ENCODE measurements at places on chromosomes 2 and 18. TPM values are rescaled to one million over a fixed set of nuclear protein-coding genes. Genes with fewer than 3 reads are reported as not detected.

DNA sequence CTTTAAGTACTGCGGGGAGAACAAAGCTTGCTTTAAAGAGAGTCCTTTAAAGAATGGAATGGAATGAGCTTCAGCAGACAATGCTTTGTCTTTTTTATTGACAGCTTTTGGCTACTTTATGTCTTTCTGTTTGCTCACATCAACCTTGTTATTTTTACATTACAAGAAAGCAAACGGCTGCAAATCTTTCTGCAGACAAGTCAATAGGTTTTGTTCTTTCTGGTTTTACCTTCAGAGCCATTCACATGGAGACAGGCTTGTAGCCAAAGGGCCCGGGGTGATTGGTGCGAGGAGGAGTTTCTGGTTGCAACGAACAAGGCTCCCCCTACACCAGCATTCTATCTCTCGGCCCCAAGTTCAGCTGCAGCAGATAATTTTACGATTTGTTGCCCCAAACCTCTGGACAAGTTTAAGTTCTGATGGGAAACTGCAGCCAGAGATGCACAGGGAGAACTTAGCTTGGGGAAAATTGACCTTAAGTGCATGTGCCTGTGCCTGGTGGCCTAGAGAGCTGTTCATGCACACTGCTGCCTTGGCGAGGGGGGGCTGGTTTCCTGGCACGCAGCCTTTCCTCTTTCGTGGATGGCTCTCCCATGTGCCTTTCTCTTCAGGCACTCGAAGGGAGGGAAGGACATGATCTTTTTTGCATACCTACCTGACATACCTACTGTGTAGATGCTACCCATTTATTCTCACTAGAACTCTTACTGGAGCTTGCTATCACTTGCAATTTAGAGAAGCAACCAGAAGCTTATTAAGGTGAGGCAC, 543.2 kb downstream of the DCDC2C start:
- DNase-seq = no peak

The GLI2 gene
- 6.2 TPM for total RNA-seq

The GNAL gene
- total RNA-seq = 1.7 TPM

DNA sequence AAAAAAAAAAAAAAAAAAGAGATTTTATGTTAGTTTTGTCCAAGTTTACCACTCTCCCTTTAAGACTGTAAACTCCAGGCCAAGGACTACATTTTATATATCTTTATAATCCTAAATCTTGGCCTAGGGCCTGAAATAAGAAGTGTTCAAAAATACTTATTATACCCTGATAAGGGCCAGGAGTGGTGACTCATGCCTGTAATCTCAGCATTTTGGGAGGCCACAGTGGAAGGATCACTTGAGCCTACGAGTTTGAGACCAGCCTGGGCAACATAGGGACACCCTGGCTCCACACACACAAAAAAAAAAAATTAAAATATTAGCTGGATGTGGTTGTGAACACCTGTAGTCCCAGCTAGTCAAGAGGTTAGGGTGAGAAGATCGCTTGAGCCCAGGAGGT, 12.7 kb downstream of the TRIP12 start:
- DNase-seq = no peak
